ENCODE measurements at places on chromosomes 2 and 18.

- DNase-seq = no peak
These were observed 237.4 kb upstream of the ACVR2A start for GRCh38 chr2:147607379-147607778.

DNA sequence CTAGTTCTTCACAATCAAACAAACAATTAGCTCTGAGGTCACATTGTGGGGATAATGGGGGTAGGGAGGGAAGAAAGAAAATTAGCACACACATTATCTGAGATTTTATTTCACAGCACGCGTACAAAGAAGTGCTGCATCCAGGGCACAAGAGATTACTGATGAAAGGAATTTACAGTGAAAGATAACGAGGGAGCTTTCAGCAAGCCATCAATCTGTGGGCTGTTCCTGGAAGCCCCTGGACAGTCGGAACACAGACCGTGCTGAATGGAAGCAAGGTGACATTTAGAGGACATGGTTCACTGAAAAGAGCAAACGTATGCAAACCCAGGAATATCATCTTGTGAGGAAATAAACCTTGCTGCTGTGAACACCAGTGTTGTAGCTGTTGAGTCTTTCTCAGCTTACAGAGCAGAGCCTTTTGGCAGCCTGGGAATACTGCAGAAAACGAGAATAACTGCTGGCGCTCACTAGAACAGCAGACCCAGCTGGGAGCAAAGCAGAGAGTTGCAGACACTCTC lies 63.2 kb downstream of the SCG2 start:
- no peak for DNase-seq

DNA sequence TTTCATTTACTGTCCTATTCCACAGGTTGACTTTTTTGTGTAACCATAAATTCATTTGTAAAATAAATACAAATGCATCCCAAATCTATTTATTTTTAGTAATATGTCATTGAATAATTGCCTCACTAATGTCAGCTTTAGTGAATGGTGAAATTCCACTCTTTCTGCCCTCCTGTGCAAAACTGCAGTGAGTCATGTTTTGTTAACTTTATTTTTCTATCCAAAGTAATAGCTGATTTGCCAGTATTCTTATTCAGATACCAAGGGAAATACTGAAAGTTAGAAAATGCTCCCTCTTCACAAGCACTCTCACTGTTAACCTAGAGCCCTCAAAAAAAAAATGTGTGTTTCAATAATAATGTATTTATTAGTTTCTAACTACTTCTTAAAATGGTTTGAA lies 322.8 kb downstream of the RIT2 start:
- no peak for DNase-seq

- no peak for DNase-seq
These were observed 47.5 kb upstream of the PTMA start for GRCh38 chr2:231660860-231661259.
